Kidney (tissue), 22 donors: ENCODE measurements at places on chromosomes 1 and 21. TPM values are rescaled to one million over a fixed set of nuclear protein-coding genes. Genes with fewer than 3 reads are reported as not detected.
A peak's percentile ranks its signal among the peaks of the same experiment; 100 is the strongest.

KRTAP21-2 gene
- not detected for polyA plus RNA-seq

GLUL gene
- 90.6 TPM for polyA plus RNA-seq

TCHH gene
- not detected for polyA plus RNA-seq

TRIM63 gene
- 3.3 TPM for polyA plus RNA-seq

ADORA3 gene
- polyA plus RNA-seq = 3.1 TPM

GRCh38 chr1:7482772-7483495 is 288.2 kb upstream of the VAMP3 start:
- DNase-seq = no peak

DNA sequence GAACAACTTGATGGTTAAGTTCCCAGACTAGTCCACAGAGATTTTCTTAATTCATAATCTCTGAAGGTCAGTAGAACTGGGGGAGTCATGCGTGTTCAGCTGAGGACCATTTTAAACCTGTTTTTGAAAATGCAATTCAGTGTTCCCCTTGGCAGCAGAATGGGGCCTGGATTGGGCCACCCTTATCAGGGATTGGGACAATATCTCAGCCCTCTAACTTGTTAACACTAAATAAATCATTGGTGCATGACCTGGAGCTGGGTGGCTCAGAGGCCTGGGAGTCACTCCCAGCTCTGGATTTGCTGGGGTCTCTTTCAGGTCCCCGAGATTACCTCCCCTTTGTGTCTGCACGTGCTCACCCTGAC is 55.3 kb downstream of the MRPS6 start:
- no peak for DNase-seq

DNA sequence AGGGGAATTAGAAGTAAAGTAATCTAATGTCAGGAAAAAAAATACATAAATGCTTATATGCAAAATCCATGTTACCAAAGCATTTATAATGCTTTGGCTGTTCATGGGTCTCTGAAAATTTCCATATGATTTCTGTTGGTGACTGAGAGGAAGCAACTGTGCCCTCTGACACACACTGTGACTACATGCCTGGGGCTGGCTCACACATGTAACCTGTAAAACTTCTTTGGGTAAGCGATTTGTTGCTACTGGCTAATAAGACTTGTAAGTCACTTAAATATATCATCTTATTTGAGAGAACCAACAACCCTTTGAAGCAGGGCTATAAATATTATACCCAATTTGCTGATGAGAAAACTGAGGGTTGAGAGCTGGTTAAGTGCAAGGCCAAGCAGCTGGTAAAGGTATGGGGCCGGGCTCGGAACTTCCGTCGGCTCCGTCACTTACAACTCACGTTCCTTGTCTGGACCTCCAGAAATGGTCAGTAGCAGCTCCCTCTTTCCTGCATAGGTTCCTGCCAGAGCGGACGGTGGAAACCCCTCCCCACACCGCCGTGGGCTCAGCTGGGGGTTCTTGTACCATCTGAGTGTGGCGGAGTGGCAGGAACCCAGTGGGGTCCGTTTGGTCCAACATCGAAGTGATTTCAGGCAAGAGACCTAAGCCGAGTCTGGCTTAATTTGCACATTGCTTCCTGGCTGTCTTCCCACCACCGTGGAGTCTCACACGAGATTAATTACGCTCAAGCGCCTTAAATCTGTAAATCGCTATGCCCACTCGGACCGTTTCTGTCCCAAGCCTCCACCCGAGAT is 714 bp downstream of the DFFA start:
- no peak for DNase-seq

- no peak for DNase-seq
Observed at GRCh38 chr21:23218667-23219066, 2220.5 kb downstream of the NCAM2 start.

- DNase-seq = peak; percentile 54
Observed at GRCh38 chr1:33119532-33120217, 38.7 kb downstream of the AZIN2 start.

- DNase-seq = no peak
Observed at GRCh38 chr1:231616667-231617066, 9.9 kb upstream of the DISC1 start.

DNA sequence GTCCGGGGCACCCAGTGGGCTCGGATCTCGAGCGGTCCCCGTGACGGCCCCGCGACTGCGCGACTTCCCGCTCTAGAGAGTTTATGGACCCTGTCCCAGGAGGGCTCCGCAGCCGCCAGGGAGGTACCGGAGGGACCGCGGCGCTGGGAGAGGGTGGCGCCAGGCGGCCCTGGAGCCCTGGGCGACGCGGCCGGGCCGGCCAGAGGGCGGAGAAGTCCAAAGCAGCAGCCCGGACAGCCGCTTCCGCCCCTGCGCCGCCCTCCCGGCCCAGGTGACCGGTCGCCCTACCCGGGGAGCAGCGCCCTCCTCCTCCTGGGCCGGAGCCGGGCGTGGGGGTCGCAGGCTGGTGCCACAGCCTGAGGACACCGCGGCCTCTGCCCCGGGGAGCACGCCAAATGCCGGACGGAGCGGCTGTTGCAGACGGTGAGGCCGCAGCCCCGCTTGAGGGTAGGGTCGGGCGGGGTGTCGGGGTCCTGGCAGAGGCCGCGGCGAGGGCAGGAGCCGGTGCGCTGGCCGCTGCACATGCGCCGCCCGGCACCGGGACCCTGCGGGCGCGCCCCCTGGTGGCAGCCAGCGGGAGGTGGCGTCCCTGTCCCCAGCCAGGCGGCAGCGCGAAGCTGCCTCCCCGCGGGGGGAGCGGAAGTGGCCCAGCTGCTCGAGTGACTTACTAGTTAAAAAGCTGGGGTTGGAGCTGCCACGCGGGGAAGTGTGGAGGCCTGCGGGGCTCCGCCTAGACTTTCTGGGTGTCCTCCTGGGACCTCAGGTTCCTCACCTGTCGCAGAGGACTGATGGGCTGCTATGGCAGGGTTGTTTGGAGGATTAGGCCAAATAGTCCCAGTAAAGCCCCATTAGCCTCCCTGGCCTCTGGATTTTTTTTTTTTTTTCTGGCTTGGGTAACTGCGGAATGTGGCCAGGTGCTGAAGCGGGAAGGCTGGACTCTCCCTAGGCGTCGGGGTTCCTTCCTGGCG is 20.9 kb upstream of the ZNF678 start:
- DNase-seq = peak; percentile 94

GRCh38 chr1:213786683-213787082 is 201.1 kb upstream of the PROX1 start:
- DNase-seq = no peak

DNA sequence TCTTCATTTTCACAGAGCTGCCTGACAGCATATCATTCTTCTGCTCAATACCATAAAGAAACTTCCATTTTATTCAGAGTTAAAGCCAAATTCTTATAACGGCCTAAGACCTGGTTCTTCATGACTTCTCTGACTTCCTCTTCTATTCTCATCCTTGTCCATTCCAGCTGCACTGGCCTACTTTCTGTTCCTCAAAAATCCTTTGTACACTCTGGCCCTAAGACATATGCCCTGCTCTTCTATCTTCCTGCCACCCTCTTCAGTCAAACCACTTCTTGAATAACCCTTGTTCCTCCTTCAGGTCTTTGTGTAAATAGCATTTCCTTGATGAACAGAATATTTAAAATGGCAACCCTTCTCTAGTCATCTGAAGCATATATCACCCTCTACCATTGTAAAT is 1338.7 kb upstream of the ADGRL2 start:
- DNase-seq = no peak

DNA sequence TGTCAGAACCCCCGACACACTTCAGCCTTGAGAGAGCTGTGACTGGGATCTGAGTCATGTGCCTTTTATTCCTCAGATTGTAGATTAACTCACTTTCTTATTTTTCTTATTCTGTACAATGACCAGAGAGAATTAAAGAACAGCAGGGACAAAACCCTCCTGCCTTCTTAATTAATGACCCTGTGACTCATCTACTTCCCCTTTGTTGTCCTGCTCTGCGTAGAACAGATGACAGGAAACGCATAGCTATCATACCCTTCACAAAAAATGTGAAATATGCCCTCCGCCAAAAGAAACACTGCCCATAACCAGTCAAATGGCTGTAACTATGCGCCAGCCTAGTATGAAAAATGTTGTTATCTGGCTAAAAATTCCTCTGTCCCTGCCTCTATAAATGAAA is 9.1 kb upstream of the PADI2 start:
- peak; percentile 61 for DNase-seq

DNA sequence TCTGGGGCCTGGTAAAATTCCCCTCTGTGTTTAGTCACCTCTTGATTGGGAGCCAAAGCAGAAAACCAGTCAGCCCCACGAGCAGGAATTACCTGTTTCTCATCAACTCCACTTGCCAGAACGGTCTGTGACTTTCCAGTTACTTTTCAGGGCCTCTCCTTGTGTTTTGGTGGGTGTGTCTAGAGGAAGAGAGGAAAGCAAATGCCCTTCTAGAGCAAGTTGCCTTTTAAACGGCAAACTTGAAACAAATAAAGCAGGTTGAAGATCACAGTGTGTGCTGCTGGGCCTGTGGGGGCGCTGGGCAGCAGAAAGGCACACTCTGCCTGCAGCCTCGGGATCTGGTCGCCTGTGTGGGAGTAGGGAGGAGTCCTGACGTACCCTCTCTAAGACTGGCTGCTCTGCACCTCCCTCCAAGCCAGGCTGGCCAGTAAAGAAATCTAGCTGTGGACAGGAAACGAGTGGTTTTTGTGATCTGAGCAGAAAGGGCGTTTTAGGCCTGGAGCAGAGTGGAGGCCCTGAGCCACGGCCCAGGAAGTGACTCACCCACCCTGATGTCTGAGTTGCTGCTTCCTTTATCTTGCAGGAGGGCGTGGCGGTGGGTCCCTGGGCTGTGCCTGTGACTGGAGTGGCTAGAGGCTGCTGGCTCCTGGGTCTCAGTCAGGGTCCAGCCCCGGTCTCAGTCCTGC is 11.1 kb upstream of the S100A11 start:
- DNase-seq = peak; percentile 97

DNA sequence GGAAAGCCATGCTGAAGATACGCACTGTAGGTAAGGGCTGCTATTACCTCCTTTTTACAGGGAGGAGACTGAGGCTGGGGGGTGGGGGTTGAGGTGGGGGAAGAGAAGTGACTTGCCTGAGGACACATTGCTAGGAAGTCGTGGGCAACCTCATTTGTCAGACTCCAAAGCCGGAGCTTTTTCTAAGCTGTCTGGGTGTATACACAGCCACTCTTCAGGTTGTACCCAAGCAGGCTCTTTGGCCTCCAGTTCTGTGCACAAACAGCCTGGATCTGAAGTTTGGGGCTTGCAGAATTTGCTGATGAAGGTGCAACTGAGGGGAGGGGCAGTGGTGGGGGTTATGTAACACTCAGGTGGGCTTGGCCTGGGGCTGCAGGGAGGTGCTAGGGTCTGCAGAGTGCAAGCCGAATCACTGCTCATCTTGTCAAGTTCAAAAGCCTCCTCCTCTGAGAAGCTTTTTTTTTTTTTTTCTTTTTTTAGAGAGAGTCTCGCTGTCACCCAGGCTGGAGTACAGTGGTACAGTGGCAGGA is 16.9 kb downstream of the TINAGL1 start:
- no peak for DNase-seq

- DNase-seq = no peak
Observed at GRCh38 chr1:178579562-178579961, 66.7 kb downstream of the TEX35 start.
